Stimulated activated CD4-positive, alpha-beta T cell treated with anti-CD3 and anti-CD28 coated beads, Interleukin-1b, Interleukin-23, amount 100 ng/mL, for 4 hours (primary cell): ENCODE measurements at places on chromosomes 2 and 18.

DNA sequence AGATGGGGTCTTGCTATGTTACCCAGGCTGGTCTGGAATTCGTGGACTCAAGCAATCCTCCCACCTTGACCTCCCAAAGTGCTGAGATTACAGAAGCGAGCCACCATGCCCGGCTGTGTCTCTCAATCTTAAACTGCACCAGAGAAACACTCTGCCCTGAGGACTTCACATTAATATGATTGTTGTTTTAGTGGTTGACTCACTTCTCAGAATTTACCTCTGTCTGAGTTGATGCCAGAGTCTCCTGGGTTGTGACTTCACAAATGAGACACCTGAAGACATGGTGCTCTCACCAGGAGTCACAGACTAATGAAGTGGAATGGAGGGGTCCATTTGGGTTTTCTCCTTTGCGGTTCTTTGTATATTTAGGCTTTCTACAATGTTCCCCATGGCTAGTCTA is 61.0 kb upstream of the TGIF1 start:
- DNase-seq: no peak

GRCh38 chr2:101732199-101732598 is 34.7 kb downstream of the MAP4K4 start:
- DNase-seq: no peak

GRCh38 chr2:124778076-124778475 is 753.0 kb downstream of the CNTNAP5 start:
- DNase-seq: no peak

- DNase-seq: no peak
These were observed 89.4 kb downstream of the PID1 start for GRCh38 chr2:229181641-229182040.

DNA sequence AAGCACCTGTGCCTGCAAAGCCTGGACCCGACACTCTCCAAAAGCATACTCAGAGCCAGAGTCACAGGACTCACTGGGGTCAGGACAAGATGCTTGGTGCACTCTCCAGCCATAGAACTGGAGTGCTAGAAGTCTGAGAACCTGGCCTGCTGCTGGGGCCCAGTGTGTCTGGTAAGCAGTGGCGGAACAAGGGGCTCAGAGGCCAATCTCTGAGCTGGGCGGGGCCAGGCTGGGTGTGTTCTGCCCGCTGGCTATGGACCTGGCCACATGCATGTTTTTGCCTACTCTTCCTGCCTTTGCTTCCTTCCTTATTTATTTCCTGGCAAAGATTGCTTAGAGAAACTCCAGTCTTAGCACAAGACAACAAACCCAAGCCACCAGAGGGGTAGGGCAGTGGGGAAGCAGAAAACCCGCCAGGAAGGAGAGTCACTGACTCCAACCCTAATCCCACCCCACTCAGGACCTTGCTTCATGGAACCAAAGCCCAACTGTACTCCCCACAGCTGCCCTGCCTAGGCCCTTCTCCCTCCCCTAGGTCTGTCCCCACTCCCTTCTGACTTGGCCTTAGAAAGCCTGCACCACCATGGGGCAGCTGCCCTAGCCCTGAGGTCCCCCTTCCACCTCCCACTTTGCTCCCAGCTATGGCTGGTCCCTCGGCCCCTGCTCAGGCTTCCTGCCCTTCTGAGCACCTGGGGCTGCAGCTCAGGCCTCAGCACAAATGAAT is 315.5 kb downstream of the CELF4 start:
- no peak for DNase-seq
